ENCODE measurements at places on chromosomes 16 and 17. TPM values are rescaled to one million over a fixed set of nuclear protein-coding genes. Genes with fewer than 3 reads are reported as not detected.

Gene CHST4
- total RNA-seq, result not detected

Gene HBA2
- total RNA-seq, result not detected

Gene MYH3
- total RNA-seq, result 4.0 TPM

Gene FOXJ1
- 2.2 TPM for total RNA-seq

Gene MT1G
- total RNA-seq, result not detected

Gene TNFSF13
- total RNA-seq, result 3.2 TPM

Gene GLTPD2
- not detected for total RNA-seq

Gene HNF1B
- not detected for total RNA-seq

Gene SCIMP
- total RNA-seq, result 1.8 TPM

Gene MYH1
- total RNA-seq, result not detected

Gene HOXB4
- total RNA-seq, result 0.34 TPM

Gene PIK3R5
- 73.5 TPM for total RNA-seq

Gene VTN
- total RNA-seq, result not detected

Gene ZNF747
- total RNA-seq, result 9.1 TPM

Gene TIGD7
- 4.9 TPM for total RNA-seq

Gene NT5M
- 6.3 TPM for total RNA-seq

Gene PPM1E
- total RNA-seq, result not detected

Gene HP
- total RNA-seq, result not detected

Gene TMEM204
- 162 TPM for total RNA-seq

Gene KCNJ18
- not detected for total RNA-seq

Gene UNC13D
- total RNA-seq, result 145 TPM

Gene KRTAP4-9
- not detected for total RNA-seq

Gene C16orf78
- not detected for total RNA-seq

Gene HOXB2
- 11.6 TPM for total RNA-seq

Gene GRAP
- total RNA-seq, result 33.3 TPM

Gene NPIPA2
- 5.6 TPM for total RNA-seq

Gene TBC1D3G
- not detected for total RNA-seq

Gene SBK1
- 19.9 TPM for total RNA-seq

Gene UBFD1
- 53.8 TPM for total RNA-seq

Gene TENT4B
- total RNA-seq, result 25.9 TPM

Gene ABCC12
- total RNA-seq, result not detected

Gene TPSB2
- total RNA-seq, result not detected

Gene KCNJ2
- total RNA-seq, result not detected

Gene ASGR1
- total RNA-seq, result 1.8 TPM

Gene KRTAP2-2
- total RNA-seq, result not detected
